ENCODE measurements at places on chromosomes 5 and 9.

DNA sequence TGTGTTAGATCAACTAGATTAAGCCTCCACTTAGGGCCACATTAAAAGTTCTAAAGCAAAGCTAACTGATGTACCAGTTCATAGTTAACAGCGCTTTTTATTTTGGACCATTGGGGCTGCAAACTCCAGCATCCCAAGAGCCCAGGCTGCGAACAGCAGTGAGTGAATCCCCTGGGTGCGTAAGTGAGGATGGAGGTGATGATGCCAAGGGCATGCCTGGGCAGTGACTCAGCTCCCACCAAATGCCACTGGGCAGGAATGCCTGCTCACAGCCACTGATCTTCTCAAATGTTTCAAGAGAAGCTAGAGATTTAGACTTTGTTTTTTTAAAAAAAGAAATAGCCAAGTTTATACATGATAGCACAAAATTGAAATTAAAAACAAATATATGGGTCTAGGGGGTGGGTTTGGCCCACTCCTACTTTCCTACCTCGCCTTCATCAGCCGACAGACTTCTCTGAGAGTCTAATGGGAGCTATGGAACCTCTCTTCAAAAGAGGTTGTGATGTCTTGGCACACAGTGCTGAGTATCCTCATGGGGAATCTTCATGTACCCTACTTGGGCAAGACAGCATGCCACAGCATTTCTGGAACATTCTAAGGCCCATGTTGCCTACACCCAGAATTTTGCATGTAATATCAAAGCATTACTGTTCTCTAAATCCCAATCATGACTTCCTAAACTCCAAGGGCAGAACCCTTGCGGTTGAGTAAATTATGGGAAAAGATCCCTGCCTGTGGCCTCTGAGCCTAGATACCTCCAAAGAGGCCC lies 398.1 kb downstream of the EBF1 start:
- DNase-seq = no peak

DNA sequence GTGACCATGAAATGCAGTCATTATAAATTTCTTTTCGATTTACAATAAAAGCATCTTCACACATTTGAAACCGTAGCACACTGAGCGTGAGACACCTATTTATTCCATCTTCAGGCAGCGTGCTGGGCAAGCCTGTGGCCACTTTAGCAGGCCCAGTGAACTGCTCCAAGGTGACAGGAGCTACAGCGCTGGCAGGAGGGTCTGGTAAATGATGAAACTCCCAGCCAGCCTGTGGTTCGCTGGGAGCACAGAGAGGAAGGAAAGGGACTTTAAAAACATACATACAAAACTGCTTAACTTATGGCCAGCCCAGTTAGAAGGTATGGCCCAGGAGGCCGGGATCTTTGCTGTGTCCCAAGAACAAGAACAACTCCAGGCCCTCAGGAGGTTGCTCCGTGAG lies 5.1 kb downstream of the RAPGEF1 start:
- no peak for DNase-seq

DNA sequence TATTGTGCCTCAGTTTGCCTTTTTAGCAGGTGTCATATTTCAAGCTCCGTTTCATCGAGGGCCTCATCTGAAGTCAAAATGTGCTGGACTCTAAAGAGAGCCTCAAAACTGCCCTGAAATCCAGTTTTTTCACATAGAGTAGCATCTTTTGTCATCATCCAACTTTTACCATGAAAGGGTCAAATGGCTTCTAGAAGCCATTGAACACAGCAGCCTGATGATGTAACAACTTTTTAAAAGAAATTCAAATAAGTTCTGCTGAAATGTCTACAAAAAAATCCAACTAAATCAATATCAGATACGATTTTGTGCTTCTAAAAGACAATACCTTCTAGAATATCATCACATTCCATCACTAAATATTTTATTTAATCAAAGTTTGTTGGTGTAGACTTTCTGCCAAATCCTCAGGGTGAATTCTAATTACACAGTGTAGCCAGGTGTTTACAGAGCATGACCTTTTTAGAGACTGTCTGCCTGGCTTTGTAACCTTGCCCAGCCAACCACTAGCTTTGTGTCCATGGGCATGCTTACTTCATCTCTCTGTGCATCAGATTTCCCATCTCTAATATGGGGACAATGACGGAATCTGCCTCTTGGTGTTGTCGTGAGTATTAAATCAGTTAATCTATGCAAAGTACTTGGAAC lies 505.0 kb downstream of the EBF1 start:
- no peak for DNase-seq

DNA sequence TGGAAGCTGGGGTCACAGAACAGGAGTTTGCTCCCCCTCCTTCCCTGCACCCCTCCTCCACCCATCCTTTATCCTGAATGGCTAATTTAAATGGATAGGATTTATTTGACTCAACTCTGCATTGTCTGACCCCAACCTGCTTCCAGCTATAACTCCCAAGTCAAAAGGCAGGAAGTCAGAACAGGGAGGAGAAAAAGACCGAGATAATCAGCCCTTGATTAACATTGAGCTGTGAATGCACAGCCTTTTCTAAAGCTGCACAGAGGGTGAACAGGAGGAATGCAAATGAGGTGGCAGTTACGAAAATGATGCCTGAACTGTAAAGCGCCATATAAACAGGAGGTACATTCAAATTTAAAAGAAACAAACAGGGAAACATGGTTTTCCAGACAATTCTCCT lies 152.8 kb downstream of the SPOCK1 start:
- no peak for DNase-seq

- DNase-seq = no peak
These were observed 2042.6 kb upstream of the CDH6 start for GRCh38 chr5:29150840-29151239.

GRCh38 chr9:111914749-111915424 lies 18.3 kb downstream of the UGCG start:
- no peak for DNase-seq

GRCh38 chr5:153447534-153447933 lies 42.9 kb upstream of the GRIA1 start:
- no peak for DNase-seq

GRCh38 chr9:110047232-110047954 lies 160.6 kb downstream of the C9orf152 start:
- DNase-seq = no peak

DNA sequence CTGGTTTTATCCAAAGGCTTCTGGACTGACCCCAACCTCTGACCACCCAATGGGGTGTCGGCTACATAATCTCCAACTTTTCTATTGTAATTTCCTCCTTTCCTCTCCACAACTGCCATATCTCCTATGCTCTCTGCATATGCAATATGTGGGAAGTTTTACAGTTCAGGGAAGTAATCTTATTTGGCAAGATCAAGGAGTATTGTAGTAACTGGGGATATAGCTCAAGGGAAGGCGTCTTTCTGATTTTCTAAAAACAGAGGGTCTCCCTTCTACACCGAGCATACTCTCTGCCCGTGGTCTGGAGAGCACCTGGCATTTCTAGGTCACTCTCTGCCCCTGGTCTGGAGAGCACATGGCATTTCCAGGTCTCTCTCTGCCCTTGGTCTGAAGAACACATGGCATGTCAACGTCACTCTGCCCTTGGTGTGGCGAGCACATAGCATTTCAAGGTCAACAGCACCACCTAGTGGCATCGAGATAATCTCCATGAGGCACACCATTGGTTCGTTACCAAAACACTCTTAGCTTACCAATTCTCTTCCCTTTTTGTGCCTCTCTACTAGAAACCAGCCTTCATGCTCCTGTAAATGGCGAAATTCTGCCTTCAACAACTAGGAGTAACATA lies 616.4 kb upstream of the NUDT12 start:
- no peak for DNase-seq

DNA sequence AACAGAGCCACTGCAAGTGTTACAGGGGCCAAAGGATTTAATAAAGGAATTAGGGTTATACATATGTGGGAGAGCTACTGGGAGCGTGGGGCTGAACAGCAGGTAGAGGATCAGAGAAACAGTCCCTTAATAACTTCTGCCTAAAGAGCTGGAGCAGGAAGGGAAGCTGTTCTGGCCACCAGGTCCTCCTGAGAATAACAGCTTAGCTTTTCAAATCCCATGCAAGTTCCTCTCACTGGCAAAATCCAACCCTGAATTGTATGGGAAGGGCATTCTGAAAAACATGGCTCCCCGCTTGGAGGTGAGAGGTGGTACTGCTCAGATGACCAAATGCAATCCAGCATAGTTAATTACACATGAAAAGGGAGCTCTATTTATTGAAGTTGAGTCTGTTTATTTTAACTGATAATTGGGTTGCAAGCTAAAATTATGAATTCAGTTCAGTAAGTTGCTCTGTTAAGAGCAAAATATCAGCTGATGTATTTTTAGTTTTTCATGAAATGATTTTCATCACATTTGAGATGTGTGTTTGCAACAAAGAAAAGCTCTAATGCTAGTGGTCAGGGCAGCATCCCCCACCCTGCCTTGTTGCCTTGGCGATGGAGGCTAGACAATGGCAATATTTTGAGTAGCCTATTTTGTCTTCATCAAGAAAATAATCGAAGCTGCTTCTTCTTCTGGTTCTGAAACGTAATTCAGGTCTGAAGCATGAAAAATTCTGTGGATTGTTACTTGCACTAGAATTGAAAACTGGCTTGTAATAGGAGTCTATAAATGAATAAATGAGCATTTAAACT lies 58.4 kb upstream of the SH3GL2 start:
- no peak for DNase-seq

DNA sequence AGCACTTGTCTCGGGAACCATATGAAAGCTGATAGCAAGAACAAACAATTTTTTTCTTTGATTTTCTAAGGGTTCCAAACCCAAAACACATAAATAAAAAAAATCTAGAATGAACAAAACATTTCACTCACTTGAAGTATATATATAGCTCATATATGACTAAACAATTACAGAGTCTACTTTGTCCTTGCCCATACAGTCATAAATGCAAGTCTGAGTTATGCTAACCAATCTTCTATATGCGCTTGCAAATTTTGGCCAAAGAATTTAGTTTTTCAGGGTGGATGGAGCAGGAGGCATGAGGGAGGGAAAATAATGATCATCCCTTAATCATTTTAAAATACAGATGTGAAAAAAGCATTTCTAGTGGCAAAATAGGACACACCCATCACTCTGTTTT lies 370.1 kb downstream of the BNC2 start:
- no peak for DNase-seq

- DNase-seq = no peak
These were observed 17.2 kb upstream of the ROR2 start for GRCh38 chr9:91967259-91967658.

- no peak for DNase-seq
These were observed 107.4 kb downstream of the SNX18 start for GRCh38 chr5:54624805-54625568.

DNA sequence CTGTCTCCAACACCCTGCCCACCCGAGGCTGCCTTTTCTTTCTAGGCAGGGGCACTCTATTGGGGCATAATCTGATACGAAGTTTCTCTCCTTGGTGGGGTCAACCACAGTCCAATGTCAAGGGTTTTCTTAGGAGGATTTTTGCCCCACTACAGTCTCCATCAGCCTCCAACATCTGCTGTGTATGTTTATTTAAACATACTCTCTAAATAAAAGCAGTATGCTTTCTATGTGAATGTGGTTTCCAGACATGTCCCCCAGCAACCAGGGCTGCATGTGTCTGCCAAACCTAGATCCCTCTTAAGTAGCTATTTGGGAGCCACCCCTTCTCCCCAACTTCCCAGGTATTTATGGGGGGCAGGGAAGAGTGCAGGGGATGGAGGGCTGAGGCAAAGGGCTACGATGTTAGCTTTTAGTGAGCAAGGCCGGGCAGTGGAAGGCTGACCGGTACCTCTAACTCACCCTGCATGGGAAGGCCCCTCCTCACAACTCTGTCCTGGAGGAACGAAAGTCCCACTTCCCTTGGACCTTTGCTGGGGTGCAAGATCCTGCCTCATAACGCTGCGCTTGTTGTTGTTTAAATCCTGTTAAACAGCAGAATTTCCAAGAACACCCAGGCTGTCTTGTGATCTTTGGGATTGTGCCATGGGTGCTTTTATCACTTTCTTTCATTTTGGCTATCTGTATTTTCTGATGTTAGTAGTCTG lies 75.4 kb downstream of the NREP start:
- no peak for DNase-seq

GRCh38 chr5:23139338-23140171 lies 286.4 kb upstream of the CDH12 start:
- DNase-seq = no peak

GRCh38 chr9:89595646-89596045 lies 9.2 kb upstream of the GADD45G start:
- no peak for DNase-seq

- DNase-seq = no peak
These were observed 830.4 kb downstream of the MAT2B start for GRCh38 chr5:164335837-164336236.

DNA sequence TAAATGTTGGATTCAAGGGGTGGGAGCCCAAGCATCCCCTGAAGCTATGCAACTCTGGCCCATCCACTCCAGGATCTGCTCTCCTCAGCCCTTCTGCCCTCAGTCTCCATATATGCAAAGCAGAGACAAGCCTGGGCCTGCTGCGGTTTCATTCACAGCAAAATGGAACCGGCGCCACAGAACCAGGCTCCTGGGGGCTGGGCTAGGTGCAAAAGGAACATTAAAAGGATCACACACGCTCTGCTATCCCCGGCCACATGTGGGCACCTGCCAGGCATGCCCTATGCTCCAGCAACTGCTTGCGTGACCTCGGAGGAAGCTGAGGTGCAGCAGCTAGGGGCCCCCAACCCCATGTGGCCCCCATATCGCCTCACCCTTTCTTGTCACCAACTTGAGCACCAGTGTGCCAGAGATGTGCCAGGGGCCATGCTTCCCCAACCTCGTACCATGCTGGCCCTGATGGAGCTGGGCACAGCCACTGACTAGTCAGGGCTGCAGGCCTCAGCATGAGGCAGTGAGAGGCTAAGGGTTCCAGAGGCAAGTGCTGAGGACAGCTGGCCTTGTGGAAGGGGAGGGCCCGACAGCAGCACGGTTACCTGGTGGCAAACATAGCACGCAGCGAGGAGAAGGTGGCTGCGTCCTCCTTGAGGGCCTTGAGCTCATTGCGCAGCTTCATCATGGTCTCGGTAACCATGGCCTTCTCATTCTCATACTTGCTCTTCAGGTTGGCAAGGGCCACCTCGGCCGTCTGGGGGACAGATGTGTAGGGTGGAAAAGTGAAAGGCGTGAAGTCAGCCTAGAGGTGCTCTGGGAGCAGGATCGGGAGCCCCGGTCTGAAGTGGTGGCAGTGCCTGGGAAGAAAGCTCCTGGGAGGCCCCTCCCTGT lies 47.2 kb downstream of the BICD2 start:
- no peak for DNase-seq

GRCh38 chr9:133484671-133485437 lies 6.0 kb upstream of the SLC2A6 start:
- no peak for DNase-seq

DNA sequence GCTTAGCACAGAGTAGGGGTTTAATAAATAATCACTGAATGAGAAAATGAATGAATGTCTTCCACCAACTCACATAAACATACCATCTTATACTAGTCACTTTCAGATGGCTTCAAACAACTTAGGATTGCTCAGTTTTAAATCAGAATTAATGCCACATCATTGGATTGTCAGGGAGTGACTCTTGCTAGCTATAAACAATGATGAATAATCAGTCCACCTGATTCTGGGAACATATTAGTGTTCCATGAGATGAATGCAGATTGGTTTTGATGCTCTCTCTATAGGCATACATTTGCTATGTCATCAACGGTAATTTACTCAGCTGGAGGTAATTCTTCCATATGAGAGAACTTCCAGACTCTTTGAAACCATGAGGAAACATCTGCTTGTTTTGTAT lies 97.4 kb downstream of the CDH9 start:
- DNase-seq = no peak

All from CD4-positive, alpha-beta T cell treated with Interleukin-15 for 4 hours (primary cell).